ENCODE measurements at places on chromosomes 1 and 21. TPM values are rescaled to one million over a fixed set of nuclear protein-coding genes. Genes with fewer than 3 reads are reported as not detected.
A peak's percentile ranks its signal among the peaks of the same experiment; 100 is the strongest.

GRCh38 chr1:155035936-155036335, 2.3 kb downstream of the DCST1 start:
- DNase-seq = no peak

DNA sequence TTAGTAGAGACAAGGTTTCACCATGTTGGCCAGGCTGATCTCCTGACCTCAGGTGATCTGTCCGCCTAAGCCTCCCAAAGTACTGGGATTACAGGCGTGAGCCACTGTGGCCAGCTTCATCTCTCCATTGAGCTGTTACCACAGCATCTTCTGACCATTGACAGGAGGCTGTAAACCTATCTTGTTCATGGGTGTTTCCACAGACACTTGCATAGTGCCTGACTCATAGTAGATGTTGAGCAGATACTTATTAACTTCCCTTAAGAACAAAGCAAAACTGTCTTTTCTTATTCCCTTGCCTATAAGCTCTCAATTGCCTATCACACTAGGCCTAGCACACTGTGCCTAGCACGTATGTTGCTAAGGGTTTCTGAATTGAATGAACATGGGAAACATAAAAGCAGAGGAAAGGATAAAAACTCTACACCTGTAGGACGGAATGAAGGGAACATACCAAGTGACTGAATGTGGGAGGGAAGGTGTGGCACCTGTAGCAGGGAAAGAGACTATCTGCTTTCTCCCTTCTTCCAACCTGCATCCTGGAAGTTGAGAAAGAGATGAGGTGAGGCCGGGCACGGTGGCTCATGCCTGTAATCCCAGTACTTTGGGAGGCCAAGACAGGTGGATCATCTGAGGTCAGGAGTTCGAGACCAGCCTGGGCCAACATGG, 1.2 kb upstream of the C1orf54 start:
- peak; percentile 40 for DNase-seq

CHI3L2 gene
- total RNA-seq = not detected

EPHA10 gene
- total RNA-seq = under 0.01 TPM

DNA sequence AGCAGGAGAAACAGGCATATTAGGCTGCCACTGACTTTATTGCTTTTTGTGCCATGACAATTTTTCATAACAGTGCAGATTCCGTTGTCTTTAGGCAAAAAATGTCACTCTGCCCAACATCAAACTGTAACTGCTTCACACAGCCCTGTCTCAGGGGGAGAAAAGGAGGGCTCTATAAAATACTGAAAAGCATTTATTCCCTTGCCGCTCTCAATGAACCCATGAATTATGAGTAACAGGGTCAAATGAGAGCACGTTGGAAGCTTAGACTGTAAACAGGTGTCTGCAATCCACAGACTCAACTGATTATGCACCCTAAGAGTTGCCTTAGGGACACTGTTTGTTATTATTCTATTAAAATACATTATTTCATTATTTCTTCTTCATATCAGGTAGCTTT, 292.1 kb upstream of the FMN2 start:
- no peak for DNase-seq

C8B gene
- not detected for total RNA-seq

DNA sequence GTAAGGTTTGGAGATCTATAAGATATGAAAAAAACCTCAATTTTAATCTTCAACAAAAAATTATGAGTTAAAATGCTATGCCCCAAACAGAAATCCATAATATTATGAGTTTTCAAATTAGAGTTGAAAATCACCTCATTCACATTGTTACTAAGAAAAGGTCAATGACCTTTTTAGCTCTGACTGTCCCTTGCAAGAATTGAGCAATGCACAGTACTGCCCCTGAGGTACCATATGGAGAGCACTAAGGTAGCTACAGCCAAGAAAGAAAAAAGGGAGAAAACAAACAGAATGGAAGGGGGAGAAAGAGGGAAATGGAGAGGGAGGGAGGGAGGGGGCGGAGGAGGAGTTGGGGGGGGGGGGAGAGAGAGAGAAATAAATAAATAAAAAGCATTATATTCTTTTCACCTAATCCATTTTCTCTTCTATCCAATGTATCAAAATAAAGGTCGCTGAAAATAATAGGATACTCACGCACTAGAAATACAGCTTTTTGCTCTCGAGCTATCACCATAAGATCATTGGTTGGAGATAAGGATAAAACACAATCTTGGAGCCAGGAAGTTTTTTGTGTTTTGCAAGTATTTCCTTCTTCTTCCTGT, 58.8 kb downstream of the RAB3GAP2 start:
- no peak for DNase-seq

TNNI3K gene
- total RNA-seq = 0.69 TPM

GRCh38 chr1:115219927-115220326, 118.1 kb downstream of the NGF start:
- DNase-seq = no peak

PNRC2 gene
- 92.1 TPM for total RNA-seq

- DNase-seq = no peak
These were observed 77.9 kb downstream of the WDR3 start for GRCh38 chr1:118007391-118007790.

VANGL2 gene
- 7.2 TPM for total RNA-seq

GRCh38 chr1:220924331-220924970, 45.2 kb downstream of the HLX start:
- no peak for DNase-seq

NEK2 gene
- 36.4 TPM for total RNA-seq

- no peak for DNase-seq
These were observed 29.6 kb downstream of the KCNC4 start for GRCh38 chr1:110239441-110240430.

DNA sequence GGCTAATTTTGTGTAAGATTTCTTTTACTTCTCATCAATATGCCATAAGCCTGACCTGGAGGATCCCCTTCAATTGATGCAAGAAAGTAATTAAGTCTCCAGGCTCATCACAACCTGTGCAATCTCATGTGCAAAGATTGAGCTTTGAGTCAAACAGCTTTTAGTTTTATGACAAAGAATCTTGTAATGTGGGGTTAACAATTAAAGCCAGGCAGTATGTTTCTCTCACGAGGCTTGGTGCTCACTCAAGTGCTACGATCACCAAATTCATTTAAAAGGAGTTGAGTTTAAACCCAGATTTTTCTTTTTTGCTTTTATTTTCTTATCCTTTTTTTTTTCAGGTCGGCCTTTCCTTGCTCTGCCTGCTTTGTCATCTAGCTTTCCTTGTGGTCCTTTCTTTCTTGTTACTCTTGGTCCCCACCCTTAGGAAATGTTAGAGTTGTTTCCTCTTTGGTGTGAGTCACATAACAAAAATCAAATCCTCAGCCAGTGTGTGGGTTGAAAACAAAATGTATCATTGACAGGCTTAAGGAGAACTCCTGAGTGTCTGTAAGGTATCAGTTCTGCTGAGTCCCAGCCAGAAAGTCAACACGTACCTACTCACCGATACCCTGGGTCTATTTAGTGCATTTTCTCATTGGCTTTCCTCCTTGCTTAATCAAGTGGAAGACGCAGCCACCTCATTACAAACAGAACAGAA, 1037.2 kb downstream of the ADGRL2 start:
- DNase-seq = peak; percentile 80

SFN gene
- total RNA-seq = 213 TPM

- DNase-seq = no peak
These were observed 31.9 kb downstream of the SLC1A7 start for GRCh38 chr1:53110370-53111072.

DYNLT4 gene
- not detected for total RNA-seq

GRCh38 chr1:66341446-66342089, 192.4 kb upstream of the SGIP1 start:
- DNase-seq = no peak

DNA sequence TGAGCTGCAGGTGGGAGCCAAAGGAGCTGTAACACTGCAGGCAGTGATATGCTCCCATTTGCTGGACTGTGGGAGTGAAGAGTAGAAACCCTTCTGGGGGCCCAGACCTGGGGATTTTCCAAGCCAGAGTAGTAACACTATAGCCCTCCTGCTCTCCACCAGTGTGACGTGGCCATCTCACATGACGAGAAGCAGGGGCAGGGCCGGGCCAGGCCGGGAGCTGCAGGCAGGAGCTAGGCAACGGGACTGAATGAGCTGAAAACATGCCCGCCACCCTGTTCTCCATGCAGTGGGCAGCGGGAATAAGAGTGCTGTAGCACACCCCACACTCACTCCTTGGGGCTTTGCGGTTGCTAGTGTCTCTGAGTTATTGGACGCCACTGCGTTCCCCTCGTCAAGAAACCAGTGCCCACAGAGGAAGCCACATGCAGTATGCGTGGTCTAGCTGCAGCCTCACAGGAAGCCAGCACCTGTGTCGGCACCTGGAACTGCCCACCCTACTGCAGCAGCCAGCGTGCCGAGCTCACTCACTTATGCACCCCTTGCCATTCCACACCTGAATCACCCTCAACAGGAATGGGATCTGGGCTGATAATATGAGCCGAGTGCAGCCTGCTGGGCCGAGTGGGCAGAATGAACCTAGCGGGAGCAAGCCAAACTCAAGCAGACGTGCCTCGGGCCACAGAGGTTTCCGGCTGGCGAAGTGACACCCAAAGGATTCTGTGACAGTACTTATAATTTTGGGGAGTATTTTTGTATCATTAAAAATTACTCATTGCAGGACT, 1389.6 kb downstream of the KCNT2 start:
- DNase-seq = no peak

GRCh38 chr1:150976401-150976821, 1.8 kb upstream of the CERS2 start:
- DNase-seq = no peak

PTAFR gene
- total RNA-seq = 2.7 TPM

- DNase-seq = no peak
These were observed 10.5 kb downstream of the RAB4A start for GRCh38 chr1:229281339-229281926.

DNA sequence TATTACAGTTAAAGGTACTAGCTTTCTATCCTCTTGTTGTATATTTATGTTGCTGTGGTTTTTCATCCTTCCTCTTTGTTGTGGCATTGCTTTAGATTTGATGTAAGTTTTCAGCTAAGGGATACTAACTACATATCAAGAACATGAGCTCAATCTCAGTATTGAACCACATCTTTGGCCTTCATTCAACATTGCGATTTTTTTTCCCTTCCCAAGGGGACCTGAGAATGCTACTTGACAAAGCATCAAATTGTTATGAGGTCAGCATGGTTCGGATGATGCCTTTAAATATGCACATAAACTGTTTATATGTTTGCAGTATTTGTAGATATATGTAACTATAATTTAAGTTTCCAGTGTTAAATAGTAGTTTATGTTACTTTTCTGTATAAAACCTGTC, 31.7 kb upstream of the GPR88 start:
- no peak for DNase-seq

DNA sequence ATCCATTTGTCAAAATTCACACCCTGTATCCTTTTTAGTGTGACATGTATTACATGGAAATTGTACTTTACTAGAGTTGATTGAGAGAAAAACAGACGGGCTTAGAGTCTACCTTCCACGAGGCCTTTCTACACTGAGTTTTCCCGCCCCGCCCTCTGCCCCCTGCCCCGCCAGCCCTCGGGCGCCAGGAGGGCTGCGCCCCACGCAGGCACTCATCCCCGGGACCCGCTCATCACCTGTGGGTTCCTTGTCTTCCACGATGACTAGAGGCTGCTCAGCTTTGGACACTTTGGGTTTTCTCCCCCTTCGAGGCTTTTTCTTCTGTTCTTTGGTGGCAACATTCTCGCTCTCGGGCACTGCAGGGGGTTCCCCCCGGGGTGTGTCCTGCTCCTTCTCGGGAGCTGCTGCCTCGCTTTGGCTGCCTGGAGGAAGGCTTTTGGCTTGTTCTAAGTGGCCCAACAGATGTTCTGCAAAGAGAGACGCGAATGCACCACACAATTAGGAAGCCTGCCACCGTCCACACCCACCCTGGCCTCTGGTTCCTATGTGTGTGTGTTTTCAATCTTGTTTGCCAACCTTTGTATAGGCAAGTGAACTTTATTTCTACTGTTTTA, 39.6 kb downstream of the PRDM15 start:
- no peak for DNase-seq

ADGRL4 gene
- total RNA-seq = 14.6 TPM

DNA sequence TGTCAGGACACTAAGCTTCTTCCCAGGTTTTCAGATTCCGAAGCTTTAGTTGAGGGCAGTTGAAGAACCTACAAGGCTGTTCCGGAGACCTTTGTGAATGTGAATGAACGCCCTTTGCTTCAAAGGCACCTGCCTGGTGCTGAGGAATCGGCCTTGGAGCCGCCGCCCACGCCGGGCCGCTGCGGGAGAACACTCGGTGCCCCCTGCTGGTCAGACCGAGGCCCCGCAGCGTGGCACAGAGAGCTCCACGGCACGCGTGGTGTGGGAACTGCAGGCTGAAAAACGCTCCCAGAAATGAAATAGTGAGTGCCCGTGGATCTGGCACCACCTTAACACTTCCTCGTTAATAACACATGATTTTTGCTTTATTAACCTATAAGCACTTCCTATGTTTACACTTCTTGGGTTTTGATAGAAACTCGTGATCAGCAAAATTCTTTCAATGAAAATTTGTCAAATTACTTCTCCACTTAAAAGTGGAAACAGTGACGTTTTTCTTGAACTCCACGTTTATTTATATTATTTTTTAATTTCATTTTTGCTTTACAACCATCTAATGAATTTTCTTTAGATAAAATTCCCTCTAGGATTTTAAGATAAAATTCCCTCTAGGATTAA, 460.6 kb downstream of the DSCAM start:
- no peak for DNase-seq

GPR37L1 gene
- 0.07 TPM for total RNA-seq

- DNase-seq = no peak
These were observed 137.3 kb upstream of the GJB5 start for GRCh38 chr1:34617321-34618118.

PGLYRP3 gene
- total RNA-seq = not detected

- no peak for DNase-seq
These were observed 301.9 kb upstream of the DPYD start for GRCh38 chr1:98222706-98223105.

DNA sequence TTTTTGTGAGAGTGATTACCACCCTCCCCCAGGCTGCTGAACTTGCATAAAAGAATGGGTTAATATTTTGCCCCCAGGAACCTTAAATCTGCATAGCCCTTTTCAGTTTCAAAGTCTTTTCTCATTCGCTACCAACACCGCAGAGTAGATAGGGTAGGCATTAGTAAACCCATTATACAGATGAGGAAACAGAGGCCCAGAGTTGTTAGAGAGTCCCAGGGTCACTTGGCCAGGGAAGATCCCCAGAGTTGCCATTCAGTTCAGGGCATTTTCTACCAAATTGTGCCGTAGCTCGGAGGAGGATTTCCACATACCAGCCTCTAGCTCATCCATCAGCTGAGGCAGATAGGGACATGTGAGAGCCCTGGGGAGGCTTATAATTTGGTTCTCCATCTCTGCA, 40.5 kb downstream of the NEK2 start:
- DNase-seq = no peak

GRCh38 chr21:46097336-46098293, at the start of gene COL6A2:
TSS of gene COL6A2 (plus strand) at chr21:46098112.
- no peak for DNase-seq

DNAJB4 gene
- total RNA-seq = 10.9 TPM

DNA sequence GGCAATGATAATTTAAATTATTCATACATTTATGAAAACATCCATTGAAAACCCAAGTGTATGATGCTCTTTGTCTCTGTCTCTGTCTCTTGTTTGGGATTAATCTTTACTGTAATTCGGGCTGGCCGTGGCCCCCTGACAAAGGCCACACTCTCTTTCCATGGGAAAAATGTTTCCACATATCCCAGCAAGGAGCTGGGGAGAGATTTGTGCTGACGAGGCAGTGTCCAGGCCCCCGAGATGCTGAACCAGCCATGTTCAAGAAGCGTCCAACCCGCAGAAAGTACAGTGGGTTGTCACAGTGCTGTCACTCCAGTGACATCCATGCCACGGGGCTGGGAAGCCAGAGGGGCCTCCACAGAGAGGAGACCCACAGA, 147.0 kb downstream of the PRDM16 start:
- no peak for DNase-seq
